Kasumi-1 (cell line): ENCODE measurements at places on chromosomes 12 and 14.

GRCh38 chr14:102901633-102902032 lies 20.8 kb upstream of the AMN start:
- peak; percentile 9 for DNase-seq

GRCh38 chr14:75531660-75532317 lies 9.5 kb downstream of the BATF start:
- no peak for DNase-seq

GRCh38 chr12:39807043-39807442 lies 187.4 kb upstream of the ABCD2 start:
- peak; percentile 24 for DNase-seq

DNA sequence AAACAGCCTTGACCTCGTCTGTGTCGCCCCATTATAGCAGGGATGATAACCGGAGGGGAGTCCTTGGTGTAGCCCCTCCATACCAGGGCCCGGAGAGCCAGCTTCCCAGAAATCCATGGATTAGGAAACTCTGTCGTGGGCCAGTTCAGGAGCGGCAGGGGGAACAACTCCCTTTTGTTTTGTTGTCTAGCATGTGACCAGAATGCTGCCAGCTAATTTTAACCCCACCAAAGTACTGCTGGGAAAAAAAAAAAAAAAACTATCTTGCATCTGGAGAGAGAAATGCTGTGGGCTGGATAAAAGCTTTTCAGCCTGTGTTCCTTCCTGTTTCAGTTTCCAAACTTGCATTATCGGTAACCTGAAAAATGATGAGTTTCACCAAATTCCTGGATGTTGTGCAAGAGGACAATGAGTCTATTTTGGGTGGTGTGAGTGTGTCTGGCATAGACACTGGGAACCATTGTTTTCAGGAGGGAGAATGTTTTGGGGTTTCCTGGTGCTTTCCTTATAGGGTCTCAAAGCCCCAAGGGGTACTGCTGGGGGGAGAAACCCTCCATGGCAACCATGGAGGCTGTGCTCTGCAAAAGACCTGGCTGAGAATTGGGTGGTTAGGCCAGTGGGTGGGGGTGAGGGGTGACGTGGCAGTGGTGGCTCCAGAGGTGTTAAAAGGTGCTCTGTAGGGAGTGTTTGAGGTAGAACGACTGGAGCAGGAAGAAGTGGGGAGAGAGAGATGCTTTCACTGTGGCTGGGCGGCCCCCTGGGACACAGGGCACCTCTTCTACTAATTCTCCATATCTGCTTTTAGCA lies 14.9 kb upstream of the IRF2BPL start:
- DNase-seq, result peak; percentile 34

DNA sequence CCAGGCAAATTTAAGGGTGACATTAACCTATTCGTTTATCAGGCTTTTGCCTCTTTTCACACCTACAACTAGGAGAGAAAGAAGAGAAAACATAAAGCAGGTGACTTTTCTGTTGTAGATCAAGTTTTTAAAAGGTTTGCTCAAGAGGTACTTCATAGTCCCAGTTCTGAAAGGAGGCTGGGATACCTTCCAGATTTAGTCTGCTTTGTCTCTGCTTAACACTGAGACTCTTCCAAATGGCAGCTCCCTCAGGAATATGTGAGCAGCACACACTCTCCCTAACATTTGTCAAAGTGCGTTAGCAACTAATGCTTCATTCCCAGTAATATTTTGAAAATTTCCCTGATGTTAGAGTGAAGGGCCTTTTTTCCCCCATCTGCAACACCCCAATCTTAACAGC lies 133.7 kb upstream of the RASSF8 start:
- DNase-seq, result no peak
